ENCODE measurements at places on chromosomes 5 and 9.

DNA sequence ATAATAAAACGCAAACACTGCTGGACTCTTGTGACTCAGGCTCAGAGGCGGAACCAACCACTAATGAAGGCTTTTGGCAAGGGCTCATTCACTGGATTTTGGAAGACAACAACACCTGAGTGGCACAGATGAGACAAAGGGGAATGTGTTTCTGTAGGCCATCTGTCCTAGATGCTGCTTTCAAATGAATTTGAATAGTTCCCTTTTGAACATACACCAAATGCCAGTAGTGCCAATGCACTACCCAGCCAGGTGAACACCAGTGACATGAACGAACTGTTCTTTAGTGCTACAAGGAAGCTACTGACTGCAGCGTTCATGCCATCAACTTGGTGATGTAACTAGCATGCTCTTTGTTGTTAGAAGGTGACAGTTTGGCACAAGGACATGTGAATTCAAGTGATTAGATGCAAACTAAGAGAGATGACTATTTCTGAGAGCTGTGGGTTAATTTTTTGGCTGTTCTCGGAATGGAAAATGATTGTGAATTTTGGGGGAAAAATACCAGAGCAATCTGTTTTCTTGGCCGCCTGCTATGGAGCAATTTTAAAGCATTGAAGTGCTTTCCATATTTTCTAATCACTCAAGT, 173.7 kb downstream of the SLC24A2 start:
- DNase-seq: no peak

- peak; percentile 34 for DNase-seq
Measured at GRCh38 chr9:112378328-112379176, 1.4 kb upstream of the HSDL2 start.

GRCh38 chr5:140311011-140311467, 8.1 kb upstream of the PFDN1 start:
- DNase-seq: no peak

DNA sequence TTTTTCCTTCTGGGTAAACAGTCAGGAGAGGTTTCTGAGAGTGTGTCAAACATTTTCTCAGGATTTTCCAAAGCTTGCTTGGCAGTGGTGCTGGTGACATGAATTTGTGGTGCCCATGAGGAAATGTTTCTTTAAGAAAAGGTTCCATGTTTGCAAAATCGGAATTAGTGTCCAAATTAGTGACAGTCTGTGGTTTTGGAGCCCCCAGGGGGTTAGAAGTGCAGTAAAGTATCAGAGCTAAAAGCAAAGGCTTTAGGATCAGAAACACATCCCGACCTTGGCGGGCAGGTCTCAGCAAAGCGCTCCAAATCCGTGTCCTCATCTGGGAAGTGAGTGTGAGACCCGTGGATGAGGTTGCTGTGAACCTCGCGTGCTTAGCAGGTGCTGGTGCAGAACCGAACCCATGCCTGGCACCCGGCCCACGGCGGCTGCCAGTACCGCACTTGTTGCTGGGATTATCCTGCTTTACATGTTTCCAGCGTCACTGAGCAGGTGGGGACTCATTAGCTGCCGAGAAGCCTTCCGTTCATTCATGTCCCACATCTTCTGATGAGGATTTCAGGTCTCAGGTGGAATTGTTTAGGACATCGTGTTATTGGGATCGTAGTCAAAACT, 70.8 kb upstream of the COL5A1 start:
- no peak for DNase-seq

- no peak for DNase-seq
Measured at GRCh38 chr9:138042146-138042545, 164.6 kb downstream of the CACNA1B start.

- no peak for DNase-seq
Measured at GRCh38 chr5:54001976-54002775, 308.2 kb downstream of the ARL15 start.

DNA sequence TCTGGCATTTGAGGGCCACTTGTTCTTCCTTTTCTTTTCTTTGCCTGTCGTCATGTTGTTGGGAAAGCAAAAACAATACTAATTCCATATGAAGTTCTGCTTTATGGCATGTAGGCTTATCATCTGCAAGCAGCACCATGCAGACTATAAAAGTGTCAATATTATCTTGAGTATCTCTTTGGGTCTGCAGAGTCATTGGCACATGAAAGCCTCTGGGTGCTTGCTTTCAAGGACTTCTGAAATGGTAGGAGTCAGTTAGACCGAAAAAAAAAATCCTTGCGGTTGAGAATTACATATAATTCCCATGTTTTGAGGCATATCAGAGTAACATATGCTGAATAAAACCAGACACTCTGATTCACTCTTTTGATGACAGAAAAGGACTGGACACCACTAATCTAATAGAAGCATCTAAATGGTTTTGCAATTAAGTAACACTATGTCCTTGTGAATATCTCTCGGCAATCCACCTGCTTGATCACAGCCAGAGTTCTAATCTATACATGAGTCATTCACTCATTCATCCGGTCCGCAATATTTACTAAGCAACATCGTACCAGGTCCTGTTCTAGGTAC, 44.4 kb downstream of the GNAQ start:
- no peak for DNase-seq

- peak; percentile 11 for DNase-seq
Measured at GRCh38 chr5:72231991-72232703, 87.9 kb downstream of the MRPS27 start.

DNA sequence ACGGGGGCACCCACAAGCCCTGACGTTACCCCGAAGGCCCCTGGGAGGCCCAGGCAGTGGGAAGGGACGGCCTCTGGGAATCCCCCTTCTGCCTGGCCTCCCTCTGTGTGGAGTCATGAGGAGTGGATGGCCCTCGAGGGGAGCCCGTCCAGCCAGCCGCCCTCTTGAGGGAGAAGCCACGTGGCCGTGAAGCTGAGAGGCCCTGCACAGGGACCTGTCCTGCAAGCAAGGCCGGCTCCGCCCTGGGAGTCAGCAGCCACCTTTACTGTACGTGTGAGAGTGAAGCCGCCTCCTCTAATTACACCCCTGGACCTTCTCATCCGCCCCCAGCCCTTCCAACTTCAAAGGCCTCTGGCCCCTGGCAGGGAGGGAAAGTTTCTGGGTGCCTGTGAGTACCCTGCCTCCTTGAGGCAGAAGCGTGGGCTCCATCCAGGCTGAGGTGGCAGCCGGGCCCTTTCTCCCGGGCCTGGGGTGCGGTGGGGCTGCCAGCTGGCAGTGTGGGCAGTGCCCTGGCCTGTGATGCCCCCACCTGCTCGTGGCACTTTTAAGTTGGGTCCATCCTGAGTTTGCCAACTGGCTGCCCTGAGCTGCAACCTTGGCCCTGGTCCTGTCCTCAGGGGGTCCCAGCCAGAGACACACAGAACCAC, 55.9 kb upstream of the EGFL7 start:
- DNase-seq: no peak
